Fibroblast of skin of left quadriceps (primary cell): ENCODE measurements at places on chromosomes 1 and 21.

GRCh38 chr1:84756001-84756400, 65.7 kb upstream of the SSX2IP start:
- DNase-seq: no peak

DNA sequence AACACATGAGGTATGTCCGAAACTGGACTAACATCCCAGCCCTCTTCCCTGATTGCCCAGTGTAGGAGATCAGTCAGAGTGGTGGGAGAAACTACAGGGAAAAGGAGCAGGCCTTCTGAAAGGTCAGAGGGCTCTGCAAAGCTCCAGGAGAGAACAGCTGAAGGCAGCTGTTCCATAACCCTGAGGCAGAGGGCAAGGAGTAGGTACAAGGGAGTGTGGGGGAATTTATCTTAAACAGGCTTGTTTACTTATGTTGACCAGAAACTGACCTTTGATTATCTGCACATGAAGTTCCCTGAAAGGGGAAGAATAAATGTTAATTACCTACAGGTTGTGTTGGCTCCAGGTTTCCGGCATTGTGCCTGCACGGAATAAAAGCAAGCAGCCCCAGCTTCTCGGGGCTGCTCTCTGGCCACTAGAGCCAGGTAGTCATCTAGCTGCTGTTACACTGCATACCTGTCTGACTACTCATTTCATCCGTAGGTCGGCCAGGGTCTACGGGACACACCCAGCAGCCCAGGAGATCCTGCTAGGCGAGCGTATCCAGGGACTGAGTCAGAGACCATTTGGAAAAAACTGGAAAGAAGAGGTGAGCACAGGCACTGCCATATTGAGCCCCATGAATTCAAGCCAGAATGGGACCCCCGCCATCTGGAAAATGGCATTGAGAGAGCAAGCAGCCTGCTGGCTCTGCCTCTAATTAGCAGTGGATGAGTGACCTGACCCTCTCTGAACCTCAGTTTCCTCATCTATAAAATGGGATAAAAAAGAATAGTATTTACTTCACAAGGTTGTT, 14.9 kb upstream of the PAQR7 start:
- no peak for DNase-seq

- no peak for DNase-seq
Observed at GRCh38 chr1:29388884-29389283, 152.6 kb downstream of the PTPRU start.

GRCh38 chr1:204331275-204331674, 28.5 kb downstream of the PLEKHA6 start:
- DNase-seq: no peak

DNA sequence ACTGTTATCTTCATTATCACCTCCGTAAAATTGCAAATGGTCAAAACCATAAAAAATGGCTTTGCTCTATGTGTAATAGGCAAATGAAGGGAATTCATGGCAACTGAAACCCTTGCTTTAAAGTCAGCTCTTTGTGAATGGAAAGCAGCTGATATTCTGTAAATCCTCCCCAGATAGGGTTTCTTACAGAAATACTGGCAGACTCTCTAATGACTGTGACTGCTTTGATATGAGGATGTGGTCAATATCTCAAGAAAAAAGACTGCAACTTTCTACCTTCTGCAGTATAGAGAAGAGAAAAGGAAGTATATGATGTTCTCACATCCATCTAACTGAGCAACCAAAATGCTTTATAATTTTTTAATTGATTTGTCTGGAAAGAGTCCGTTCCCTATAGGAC, 193.1 kb downstream of the ST6GALNAC3 start:
- no peak for DNase-seq

- no peak for DNase-seq
Observed at GRCh38 chr1:84143796-84144565, at the start of gene PRKACB. Gene PRKACB (plus strand): TSS chr1:84144271. CDS start chr1:84144362, 91 bp downstream.

DNA sequence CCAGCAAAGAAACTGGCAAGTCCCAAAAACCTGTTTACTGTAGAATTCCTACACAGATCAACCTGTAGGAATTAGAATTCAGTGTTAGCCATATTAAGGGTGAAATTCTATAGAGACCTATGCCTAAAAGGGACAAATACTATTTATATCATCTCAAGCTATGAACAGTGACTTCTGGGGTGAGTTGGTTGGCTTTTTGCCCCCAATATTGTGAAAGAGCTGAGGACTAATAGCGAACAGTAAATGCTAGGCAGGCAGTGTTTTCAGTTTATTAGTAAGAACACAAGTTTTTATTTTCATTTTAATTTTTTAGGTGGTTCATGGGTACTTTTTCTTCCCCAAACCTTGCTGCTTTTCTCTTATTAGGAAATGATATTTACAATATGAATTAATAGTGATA, 15.3 kb downstream of the SLC16A4 start:
- no peak for DNase-seq

DNA sequence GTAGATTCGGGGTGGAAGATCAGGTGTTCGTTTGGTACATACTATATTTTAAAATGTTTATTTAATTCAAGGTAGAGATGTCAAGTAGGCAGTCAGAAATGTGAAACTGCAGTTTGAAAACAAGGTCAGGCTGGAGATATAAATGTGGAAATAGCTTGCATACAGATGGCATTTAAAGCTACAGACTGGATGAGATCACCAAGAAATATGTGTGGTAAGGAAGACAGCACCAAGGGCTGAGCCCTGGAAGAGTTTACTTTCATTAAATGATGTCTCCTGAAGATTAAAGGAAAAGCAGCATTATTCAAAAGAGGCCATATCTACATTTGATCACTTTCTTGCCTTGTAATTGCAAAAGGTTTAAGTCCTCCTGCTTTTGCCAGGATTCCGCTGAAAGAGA, 271.3 kb downstream of the PTBP2 start:
- DNase-seq: peak; percentile 25

DNA sequence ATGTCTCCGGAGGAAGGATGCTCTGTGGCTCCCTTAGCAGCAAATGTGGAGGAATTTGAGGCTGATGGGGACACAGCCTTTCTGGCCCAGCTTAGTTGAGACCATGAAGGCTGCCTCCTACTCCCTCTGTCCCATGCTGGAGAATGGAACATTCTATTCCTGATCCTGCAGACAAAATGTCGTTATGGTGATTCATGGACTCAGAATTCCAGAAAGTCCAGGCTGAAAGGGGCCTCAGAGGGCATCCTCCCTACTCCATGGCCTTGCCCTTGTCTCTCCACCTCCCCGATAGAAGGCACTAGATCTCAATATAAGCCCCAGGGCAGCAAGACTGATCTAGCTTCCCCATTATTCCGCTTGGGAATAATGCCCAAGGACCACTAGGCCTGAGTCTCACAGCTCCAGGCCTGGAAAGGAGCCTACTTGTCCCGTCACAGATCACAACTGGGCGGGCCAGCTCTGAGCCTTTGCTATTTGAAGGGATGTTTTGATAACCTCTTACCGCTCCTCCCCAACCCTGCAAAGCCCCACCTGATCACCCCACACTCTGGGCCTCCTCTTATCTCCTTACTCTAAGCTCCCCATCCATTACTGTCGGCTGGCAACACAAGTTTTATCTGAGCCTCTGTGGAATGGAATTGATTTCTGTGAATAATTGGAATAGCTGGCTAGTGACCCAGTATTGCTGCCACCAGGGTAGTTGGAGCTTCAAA, 52.8 kb upstream of the TRABD2B start:
- DNase-seq: no peak

DNA sequence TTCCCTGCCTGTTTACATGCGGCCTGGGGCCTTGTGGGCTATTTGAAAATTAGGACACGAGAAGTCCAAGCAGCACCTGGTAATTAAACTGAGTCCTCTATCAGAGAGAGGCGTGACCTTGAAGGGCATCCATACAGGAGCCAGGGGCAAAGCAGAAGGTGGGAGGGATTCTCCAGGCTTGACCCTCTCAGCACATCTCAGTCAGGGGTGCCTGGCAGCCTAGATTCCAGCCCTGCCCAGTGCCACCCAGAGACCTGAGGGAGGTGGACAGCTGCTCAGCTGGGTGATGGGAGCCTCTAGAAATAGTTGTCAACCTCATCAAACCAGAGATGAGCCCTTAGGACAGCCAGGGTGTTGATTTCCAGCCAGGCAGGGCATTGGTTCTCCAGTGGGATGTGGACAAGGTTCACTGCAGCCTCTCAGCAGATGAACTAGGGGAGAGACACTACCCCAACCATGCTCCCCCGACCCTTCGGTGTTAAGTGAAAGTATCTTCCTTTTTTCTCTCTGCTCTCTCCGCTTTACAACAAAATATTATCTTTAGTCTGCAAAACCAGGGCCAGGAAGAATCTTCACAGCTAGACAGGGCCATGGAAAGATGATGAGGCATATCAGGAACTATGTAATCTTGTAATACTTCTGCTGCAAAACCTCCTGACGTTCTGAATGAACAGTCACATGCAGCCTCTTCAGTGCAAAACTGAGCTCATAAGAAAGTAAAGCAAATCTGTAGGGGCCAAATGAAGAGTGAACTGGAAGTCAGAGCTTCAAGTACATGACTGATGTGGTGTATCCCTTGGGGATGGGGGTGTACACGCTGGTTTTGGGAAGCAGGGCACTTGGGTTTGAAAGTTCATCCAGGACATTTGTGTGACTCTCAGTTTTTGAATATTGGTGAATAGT, 35.9 kb upstream of the ATP5PO start:
- DNase-seq: no peak

DNA sequence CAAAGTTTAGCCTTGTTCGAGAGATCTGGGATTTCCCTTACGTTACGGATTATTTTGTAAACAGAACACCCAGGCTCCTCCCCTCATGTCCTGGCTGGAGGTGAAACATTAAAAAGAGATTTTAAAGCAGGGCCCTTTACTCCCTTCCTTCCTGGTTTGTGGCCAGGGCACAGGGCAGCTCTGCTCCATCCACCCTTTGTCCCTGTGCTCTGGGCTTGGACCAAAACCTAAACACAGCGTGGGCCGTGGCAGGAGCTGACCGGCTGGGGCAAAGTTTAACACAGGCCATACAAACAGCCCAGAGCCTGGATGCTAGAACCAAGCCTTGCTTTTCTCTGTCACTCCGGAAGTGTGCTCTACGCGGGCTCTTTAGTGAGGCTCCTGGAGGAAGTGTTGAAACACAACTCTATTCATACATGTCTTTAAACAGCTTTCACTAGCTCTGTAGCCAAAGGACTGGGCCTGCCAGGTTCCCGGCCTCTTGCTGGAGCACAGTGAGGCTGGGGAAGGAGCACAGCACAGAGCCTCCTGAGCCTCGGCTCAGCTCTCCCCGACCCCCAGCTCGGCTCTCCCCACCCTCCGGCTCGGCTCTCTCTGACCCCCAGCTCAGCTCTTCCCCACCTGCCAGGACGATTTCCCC, 84.7 kb downstream of the PDE9A start:
- DNase-seq: no peak

GRCh38 chr1:155454096-155454495, 108.5 kb downstream of the ASH1L start:
- DNase-seq: no peak

- no peak for DNase-seq
Observed at GRCh38 chr1:11707621-11708276, 16.2 kb downstream of the DRAXIN start.

GRCh38 chr1:227242811-227243682, 75.2 kb downstream of the CDC42BPA start:
- no peak for DNase-seq

DNA sequence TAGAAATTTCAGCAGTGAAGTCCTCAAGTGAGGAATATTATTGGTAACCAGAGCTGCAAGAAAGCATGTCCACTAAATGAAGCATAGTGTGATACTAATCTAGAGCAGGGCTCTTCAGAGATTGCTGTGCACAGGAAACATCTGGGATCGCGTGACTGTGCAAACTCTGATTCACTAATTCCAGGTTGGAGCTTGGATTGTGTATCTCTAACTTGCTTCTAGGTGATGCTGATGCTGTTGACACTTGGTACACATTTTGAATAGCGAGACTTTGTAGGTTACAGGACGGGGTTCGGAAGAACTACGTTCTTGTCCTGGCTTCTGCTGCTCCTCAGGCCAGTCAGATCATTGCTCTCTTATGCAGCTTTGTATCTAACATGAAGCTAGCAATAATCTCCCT, 66.5 kb downstream of the PRRX1 start:
- DNase-seq: peak; percentile 54

DNA sequence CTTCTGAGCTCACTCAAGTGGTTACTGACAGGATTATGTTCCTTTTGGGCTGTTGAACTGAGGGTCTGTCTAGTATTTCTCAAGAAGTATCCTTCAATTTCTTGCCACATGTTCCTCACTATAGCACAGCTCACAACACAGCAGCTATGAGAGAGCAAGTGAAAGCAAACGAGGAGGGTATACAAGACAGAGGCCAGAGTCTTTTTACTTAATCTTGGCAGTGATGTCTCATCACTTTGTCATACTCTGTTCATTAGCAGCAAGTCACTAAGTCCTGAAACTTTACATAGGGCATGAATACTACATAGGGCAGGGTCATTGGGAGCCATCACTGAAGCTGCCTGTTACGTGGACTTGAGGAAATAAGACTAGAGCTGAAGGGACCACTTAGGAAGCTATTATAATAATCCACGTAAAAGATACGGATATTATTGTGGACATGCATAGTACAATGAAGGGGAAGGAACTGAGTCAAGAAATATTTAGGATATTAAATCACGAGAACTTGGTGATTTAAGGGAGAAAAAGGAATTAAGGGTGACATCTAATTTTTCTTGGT, 63.7 kb downstream of the SLC30A7 start:
- DNase-seq: no peak

DNA sequence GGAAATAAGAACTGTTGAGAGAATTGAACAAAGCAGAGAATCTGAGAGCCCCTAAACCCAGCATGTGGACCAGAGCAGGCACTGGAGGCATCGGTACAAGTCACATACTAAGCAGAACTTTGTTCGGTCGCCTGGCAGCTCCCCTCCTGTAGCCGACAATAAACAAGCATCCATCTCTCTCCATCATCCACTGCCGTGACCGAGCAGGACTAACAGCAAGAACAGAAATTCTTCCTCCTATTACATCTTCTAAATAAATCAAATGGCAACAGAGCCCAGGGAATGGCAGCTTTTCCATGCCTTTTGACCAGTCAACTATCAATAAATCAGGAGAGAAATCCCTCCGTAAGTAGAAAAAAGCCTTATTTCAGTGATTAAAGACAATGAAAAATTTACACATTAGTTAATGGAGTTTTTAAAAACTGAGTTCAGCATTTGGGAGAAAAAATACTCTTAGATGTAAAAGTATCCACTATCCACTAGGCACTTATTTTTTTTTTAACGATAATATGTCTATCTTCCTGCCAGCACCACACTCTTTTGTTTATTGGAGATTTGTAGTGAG, 36.5 kb downstream of the PTPN14 start:
- DNase-seq: no peak

- DNase-seq: no peak
Observed at GRCh38 chr1:201290551-201290950, 7.2 kb downstream of the PKP1 start.

GRCh38 chr1:96365076-96365475, 356.5 kb upstream of the PTBP2 start:
- DNase-seq: no peak

DNA sequence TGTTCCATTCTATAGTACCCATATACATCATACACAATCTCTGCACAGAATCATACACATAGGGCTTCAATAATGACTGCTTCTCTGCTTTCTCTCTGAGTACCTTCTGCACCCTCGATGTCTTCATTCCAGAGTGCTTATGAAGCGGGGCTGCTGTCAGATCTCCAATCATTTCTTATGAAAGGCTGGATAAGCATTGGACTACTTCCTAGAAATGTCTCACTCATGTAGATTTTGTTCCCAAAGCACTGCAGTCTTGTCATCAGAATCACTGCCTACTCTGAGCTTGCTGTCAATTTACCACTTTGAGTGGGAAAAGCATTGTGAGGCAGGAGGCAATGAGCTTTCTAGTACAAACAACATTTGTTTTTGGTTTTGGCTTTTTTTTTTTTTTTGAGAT, 179.0 kb downstream of the SLC35F3 start:
- no peak for DNase-seq

GRCh38 chr21:38968887-38969543, 163.3 kb downstream of the ETS2 start:
- DNase-seq: no peak

- DNase-seq: no peak
Observed at GRCh38 chr1:89896105-89896942, 75.5 kb downstream of the LRRC8D start.
